ENCODE measurements at places on chromosomes 6 and 20.

- DNase-seq: peak; percentile 91
Observed at GRCh38 chr6:41489120-41489851, 56.9 kb upstream of the FOXP4 start.

DNA sequence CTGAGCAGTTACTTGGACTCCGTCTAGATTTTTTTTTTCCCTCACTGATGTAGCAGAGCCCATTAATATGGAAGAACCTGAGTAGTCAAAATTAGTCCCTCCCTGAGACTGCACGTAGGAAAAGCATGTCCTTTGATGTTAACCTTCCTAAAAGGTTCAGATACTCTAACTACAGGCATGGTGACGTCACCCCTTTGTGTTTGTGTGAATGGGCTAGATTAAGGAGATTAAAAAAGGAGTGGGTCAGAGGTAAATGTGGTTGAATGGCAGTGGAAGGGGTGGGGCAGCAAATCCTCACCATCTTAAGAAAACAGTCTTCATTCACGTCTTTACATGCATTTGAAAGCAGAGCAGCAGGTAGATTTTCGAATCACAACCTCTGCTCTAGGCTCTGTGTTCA, 521.1 kb downstream of the TFAP2B start:
- no peak for DNase-seq

DNA sequence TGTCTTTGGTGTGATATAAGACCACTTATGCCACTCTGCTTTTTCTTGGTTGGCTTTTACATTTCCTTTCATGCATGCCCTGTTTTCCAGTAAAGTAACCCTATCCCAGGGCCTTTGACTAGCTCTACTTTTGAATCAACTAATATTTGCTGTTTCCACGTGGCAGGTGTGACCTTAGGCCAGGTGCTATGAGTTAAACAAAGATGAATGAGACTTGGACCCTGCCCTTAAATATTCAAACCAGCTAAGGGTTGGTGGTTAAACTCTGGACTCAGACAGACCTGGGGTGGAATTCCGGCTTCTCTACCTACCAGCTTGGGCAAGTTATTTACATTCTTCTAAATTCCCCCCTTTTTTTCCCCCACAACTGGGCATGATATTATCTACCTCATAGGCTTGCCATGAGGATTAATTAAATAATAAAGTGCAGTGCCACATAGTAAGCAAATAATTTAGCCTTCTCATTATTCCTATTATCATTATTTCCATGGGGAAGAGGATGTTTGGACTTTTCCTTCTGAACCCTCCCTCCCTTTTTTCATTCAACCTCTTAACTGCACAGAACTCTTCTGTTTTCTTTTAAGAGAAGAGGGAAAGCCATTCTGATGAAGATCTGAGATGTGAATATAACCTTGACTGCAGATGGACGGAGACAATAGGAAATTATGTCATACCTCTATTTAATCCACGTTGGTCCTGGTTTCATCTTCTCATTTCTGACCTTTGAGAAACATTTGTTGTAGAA, 143.6 kb upstream of the TNFAIP3 start:
- DNase-seq: no peak

GRCh38 chr6:168555618-168556273, 114.8 kb downstream of the SMOC2 start:
- DNase-seq: no peak

DNA sequence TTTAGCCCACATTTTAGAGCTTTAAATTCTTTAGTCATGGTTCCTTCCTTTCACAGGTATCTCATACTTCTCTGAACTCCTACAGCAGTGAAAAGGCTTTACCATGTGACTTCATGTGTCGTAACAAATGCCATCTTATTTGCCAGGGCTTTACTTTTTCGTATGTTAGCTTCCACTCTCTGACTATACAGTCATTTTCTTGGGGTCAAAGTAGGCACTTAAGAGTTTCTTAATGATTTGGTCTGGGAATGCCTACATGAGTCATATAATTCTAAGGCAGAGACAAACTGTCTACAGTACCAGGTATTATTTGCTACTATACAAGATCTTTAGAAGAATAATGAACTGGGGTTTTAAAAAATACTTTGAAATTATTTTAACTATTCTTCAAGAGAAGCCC, 15.0 kb downstream of the RAB23 start:
- no peak for DNase-seq

GRCh38 chr20:62001178-62001715, 64.4 kb downstream of the TAF4 start:
- no peak for DNase-seq

- DNase-seq: no peak
Observed at GRCh38 chr6:90586546-90586835, 381 bp downstream of the MAP3K7 start.

- DNase-seq: no peak
Observed at GRCh38 chr6:95294043-95294442, 283.3 kb upstream of the MANEA start.

GRCh38 chr20:49562311-49563014, 5.5 kb downstream of the PTGIS start:
- DNase-seq: peak; percentile 77

- no peak for DNase-seq
Observed at GRCh38 chr6:61841958-61842357, 444.1 kb downstream of the KHDRBS2 start.

DNA sequence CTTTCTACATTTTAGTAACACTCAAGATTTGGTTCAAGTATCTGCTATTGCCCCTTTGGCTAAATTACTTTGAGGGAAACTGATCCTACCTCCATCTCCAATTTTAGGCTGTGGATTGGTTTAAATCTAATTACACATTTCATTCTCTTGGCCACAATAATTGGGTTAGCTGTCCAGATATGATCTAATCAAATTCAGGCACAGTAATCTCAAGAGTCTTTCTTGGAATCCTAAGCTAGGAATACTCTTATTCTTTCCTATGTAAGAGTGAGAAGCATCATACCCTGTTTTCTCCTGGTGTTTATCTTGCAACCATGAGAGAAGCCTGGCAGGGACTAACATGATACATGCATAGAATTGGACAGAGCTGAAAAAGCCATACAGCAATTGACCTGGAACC, 300.4 kb upstream of the MARCKS start:
- DNase-seq: no peak

- peak; percentile 62 for DNase-seq
Observed at GRCh38 chr20:41499961-41500725, 118.0 kb downstream of the CHD6 start.

DNA sequence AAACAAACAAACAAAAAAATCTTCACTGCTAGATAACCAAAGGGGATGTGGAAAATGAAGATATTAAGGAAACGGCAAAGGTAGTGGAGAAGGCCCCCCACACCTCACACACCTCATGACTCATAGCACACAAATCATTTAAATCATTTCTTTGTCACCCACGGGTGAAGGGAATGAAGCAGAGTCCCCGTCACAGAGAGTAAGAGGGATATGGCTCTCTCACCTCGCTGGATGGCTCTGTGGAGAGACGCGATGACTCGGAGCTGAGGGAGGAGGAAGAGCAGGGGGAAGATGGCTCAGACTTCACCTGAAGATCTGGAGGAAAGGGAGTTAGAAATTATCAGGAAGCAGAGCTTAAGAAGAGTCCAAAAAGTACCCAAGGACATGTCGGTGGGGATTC, 1.2 kb downstream of the ATF6B start:
- no peak for DNase-seq

DNA sequence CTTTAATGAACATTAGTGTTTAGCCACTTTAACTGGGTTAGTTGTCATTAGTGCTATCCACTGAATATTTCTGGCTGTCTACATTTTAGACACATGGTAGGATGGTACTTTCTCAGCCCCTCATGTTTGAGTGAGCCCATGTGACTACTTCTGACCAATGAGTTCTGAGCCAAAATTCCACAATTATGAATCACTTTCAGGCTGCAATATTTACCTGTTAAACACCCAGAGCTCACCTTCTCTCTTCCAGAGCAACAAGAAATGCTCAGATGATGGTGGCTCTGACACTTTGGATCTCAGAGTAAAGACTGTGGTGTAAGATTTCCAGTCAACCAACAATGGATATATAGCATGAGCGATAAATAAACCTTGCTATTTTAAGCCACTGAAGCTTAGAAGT, 24.8 kb downstream of the SPACA1 start:
- DNase-seq: no peak

DNA sequence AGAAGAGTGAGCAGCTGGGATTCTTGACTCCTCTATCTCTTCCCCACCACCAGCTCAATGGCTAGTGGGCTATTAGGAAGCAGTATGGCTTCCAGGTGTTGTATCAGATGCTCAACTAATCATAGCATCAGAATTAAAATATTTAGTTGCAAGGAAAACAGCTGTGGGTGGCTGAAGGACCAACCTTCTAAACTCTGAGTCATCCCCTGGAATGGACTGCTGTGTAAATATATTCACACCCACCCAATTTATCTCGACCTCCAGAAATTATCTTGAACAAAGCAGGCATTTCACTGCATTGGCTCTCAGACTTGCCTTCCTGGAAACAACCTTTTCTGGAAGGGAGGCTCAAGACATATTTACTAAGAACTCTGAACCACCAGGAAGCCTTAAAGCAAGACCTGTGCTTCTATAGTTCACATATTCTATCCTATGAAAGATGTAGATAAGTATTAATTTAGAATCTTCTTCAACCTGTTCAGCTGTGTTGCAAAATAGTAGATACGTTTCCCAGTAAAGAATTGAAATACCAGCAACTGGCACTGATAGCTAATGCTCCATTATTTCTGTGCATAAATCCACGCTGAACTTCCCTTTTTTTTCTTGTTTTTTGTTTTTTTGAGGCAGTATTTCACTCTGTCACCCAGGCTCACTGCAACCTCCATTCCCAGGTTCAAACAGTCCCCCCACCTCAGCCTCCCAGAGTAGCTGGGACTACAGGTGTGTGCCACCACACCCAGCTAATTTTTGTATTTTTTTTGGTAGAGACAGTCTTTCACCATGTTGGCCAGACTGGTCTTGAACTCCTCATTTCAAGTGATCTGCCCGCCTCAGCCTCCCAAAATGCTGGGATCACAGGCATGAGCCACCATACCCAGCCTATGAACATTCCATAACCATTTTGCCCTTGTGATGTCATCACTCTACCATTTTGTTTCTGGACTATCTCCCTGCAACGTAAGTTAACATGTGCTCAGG, 56.9 kb upstream of the CD2AP start:
- no peak for DNase-seq

GRCh38 chr6:28729501-28730402, 194.0 kb downstream of the TRIM27 start:
- no peak for DNase-seq

DNA sequence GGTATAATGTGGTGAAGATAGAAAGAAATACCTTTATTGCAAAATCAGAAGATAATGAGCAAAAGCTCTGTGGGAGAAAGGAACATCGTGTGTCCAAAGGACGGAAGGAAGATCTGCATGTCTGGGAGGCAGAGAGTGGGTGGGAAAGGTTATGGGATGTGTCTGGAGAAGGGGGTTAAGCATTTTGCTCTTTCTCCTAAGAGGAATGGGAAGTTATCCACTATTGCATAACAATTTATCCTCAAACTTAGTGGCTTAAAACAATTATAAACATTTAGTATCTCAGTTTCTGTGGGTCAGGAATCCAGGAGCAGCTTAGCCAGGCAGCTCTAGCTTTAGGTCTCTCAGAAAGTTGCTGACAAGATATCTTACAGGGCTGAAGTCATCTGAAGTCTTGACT, 229.1 kb upstream of the CITED2 start:
- DNase-seq: no peak

GRCh38 chr6:39770446-39770845, 21.7 kb upstream of the DAAM2 start:
- no peak for DNase-seq

- no peak for DNase-seq
Observed at GRCh38 chr6:155036907-155037306, 41.8 kb downstream of the TIAM2 start.

- DNase-seq: peak; percentile 50
Observed at GRCh38 chr20:25058051-25058846, at the start of gene ACSS1. ACSS1 (minus strand) TSS chr20:25058139; CDS start chr20:25058102, 37 bp downstream.

DNA sequence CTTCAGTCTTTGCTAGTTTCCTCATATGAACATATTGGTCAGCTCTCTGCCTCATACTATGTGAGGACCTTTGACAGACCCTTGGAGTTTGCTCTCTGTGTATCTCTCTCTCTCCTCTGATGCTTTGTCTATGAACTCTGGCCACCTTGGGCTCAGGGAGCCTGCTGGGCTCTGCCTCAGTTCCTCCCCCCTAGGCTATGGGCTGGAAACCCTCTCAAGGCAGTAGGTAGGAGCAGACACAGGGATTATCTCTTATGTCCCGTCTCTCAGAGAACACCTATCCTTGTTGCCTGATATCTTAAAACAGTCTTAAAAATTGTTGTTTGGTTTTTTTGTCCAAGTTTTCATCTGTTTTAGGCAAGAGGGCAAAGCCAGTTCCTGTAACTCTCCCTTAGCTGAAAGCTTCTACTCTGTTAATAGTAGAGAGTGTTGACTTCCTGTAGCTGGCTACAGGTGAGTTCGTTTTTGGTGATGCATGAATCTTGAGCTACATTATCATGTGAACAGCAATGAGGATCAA, 68.3 kb downstream of the BCAS1 start:
- DNase-seq: no peak

DNA sequence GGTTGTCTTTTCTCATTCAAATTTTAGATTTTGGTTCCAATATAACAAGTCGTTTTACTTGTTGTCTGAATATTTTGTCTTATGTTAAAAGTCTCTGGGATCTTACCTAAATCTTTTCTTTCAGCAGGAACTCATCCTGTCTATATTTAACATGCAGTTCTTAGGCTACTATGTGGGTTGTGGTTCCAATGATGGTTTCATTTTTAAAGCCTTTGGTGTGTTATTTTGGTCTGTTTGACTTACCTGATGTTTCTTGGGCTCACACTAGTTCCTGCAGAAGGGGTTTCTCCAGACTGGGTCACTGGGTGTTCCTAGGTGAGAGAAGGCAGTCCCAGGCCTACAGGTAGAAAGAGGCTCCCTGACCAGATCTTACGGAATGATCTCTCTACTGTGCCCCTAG, 17.4 kb downstream of the PRL start:
- DNase-seq: no peak

DNA sequence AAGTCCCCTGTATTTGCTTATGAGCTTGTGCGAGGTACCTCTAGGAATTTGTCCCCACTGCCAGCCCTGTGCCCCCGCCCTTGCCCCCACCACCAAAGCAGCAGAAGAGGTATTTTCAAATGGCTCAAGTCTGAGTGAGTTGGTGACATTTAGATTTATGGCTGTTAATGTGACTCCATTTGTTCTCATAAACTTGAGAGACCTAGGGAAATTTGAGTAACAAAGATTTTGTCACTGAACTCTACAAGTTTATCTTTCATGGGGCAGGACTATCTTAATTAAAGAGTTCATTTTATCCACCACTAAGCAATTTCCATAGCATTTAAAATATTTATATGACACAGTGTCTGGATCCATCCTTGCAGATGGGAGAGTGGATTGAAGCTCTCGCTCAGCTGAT, 108.5 kb downstream of the PRND start:
- no peak for DNase-seq

DNA sequence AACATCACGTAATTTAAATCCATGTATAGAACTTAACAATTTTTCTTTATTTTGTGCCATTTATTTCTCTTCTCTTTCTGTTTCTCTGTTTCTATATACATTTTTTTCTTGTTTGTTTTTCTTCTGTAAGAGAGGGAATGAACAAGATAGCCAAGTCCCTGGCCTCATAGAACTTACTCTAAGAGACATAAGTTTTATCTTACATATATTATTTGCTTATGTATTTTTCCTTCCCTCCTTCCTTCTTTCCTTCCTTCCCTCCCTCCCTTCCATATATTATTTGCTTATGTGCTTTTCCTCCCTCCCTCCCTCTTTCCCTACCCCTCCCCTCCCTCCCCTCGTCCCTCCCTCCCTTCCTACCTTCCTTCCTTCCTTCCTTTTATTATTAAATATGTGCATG, 13.0 kb downstream of the DOK5 start:
- no peak for DNase-seq

- DNase-seq: no peak
Observed at GRCh38 chr20:63085151-63085861, 78.5 kb upstream of the BHLHE23 start.
